Stimulated activated CD8-positive, alpha-beta memory T cell treated with anti-CD3 and anti-CD28 coated beads, Interleukin-2, amount 100 ng/mL, for 48 hours (primary cell): ENCODE measurements at places on chromosomes 4 and X.

DNA sequence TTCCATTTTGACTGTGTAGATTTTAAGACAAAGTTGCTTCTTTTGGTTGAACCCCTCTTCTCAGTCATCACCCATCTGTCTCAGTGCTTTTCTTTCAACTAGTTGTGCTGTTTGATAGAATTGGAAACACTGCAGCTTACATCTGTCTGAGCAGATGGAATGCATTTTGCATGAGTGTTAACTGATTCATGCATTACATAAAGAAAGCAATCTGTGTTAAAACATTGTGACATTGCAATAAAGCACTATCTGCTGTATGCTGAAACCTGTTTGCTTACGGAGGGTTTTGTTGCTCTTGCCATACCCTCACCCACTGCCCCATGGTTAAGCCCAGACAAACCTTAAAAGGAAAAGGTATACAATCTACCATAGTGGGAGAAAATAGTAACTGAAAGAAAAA, 47.4 kb downstream of the NRK start:
- DNase-seq = no peak

DNA sequence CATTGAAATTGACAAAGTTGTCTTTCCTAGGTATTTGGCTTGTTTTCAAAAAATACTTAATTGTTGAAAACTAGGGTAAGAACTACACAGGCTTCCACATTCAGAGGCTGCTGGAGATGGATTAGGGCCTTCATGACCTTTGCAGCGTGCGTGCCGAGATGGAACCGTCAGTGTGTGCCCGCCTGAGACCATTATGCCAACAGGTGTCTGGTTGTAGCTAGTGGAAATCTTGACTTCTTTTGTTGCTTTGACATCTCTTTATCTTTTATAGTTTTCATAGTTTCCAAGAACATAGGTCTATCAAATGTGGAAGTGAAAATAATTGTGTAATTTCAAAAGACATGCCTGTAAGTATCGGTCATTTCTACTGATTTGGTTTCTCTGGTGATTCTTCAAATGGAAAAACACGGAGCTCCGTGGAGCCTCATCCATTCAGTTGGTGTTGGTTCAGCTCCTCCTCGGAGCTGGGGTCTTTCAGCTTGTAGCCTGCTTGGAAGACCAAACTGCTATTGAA, 38.9 kb upstream of the CLCN4 start:
- no peak for DNase-seq

GRCh38 chr4:121819216-121819965, 4.3 kb downstream of the CCNA2 start:
- no peak for DNase-seq

DNA sequence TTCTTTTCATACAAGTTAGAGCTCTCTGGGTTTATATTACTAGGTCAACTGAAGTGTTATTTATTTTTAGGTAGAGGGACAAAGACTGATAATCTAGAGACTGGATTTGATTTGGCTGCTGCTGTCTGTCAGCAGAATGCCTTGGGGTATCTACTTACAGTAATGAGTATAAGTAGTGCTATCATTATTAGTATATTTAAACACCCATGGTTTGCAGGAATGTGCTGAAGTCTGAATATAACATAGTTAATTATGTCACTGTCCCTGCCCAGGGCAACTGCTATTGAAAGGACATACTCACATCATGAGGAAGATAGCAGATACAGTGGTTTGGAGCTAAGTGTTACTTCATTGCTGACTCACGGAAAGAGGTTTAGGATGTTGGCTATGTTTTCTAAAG, 76.2 kb downstream of the PRRG1 start:
- DNase-seq = no peak

DNA sequence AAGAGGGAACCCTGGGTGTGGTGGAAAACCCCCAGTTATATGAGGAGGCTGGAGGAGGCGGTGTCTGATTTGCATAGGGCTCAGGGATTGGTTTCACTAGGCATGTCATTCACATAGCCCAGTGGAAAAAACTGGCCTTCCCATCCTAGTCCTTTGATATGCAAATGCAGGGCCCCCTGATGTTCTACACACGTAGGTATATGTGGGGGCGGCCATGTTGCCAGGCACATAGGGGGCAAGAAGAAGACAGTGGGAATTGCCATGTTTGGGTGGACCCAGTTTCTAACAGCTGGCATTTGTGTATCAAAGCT, 34.0 kb upstream of the ENPP6 start:
- no peak for DNase-seq

GRCh38 chr4:25377572-25378436, 741 bp downstream of the ANAPC4 start:
- no peak for DNase-seq

- no peak for DNase-seq
These were observed 934 bp upstream of the SEC31A start for GRCh38 chr4:82891707-82892466.

- DNase-seq = no peak
These were observed 294.7 kb downstream of the NAF1 start for GRCh38 chr4:162871990-162872389.
